ENCODE measurements at places on chromosomes 11 and 22.

- no peak for DNase-seq
Measured at GRCh38 chr11:124760806-124761205, 1.3 kb downstream of the ESAM start.

- DNase-seq, result no peak
Measured at GRCh38 chr11:125124618-125124992, 13.2 kb upstream of the TMEM218 start.

- peak; percentile 59 for DNase-seq
Measured at GRCh38 chr11:66081505-66081904, 11.4 kb downstream of the PACS1 start.

GRCh38 chr11:12090761-12091258, 19.6 kb upstream of the MICAL2 start:
- no peak for DNase-seq

GRCh38 chr22:27345691-27346090, 455.9 kb downstream of the MN1 start:
- DNase-seq, result no peak

DNA sequence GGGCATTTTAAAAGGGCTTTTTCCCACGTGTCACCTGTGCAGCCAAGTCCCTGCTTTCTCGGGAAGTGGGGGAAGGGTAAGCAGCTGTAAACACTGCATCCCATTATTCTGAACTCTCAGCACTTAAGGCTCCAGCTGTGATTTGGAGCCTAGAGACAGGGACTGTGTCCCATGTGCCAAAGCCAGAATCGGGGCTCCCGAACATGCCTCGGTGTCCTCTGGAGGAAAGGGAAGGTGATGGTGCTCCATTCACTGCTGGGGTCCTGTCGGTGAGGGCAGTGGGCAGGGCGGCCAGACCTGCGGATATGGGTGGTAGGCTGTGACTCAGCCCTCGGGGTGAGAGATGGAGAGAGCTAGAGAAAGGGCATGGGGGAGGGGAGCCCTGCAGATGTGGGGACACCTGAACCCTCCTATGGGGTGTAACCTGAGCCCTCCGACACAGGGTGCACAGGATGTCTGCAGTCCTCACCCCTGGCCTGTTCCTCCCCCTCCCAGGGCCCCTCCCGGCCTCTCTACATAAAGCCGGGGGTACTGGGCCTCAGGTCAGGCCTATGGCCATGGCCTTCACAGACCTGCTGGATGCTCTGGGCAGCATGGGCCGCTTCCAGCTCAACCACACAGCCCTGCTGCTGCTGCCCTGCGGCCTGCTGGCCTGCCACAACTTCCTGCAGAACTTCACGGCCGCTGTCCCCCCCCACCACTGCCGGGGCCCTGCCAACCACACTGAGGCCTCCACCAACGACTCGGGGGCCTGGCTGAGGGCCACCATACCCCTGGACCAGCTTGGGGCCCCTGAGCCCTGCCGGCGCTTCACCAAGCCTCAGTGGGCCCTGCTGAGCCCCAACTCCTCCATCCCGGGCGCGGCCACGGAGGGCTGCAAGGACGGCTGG, 31.8 kb downstream of the CAPN1 start:
- DNase-seq, result no peak

DNA sequence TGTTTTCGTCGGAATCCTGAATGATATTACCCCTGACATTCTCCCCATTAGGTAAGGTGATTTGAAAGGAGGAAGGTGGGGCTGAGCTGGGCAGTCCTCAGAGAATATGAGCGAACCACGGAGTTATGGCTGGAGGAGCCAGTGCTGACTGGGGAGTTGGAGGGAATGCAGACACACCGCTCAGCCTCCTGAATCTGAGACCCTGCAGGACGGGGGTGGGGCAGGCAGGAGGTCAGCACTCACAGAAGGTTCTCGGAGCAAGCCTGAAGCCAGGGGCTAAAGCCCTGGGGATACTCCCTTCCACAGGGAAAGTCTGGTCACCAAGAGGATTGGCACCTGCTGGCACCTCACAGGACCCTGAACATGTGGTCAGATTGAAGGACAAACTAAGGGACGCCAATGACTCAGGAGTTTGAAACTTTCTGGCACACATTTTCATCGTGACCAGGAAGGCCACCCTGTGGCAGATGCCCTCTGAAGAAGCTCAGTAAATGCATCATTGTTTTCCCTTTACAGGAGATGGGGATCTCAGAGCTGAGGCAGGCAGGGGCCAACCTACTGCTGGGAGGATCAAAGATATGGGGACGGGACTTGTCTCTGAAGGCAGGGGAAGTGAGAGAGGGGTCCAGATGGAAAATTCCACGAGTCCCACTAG, 26.9 kb upstream of the FCHSD2 start:
- no peak for DNase-seq

GRCh38 chr11:9568854-9569587, 4.4 kb upstream of the WEE1 start:
- no peak for DNase-seq

DNA sequence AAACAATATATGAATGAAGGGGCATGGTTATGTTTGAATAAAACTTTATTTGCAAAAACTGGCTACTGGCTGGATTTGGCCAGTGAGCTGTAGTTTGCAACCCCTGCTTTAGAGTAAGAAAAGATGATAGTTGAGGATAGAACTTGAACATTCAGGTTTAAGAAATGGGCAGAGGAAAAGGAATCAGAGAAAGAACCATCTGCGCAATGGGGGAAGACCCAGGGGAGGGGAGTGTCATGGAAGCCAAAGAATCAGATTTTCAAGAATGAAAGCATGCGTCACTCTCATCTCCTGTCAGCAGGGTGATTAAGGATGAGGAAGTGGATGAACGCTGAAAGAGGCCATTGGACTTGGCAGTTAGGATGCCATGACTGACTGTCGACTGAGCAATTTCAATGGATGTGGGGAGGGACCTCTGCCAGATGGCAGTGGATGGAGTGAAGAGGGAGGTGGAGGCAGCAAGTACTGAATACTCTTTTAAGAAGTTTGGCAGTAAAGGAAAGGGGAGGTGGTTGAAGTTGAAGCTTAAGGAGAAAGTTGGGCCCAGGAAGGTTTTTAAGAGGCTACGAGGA, 21.2 kb downstream of the FAT3 start:
- no peak for DNase-seq

DNA sequence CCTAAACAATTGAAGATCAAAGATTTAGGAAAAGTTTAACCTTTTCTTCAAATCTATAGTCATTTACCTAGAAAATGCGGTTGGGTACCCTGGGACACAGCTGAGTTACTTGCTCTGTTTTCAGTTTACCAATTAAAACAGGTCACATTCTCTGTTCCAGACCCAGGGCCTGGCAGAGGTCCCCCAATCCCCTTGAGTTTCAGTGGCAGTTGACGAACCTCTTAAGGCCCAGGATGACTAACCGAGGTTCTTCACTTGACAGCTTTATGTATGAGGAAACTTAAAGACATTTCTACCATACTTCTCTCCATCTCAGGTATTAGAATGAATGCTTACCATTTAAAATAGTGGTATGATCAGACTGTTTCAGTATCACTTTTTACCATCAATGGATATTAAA, 16.3 kb downstream of the LDHAL6A start:
- DNase-seq, result no peak

DNA sequence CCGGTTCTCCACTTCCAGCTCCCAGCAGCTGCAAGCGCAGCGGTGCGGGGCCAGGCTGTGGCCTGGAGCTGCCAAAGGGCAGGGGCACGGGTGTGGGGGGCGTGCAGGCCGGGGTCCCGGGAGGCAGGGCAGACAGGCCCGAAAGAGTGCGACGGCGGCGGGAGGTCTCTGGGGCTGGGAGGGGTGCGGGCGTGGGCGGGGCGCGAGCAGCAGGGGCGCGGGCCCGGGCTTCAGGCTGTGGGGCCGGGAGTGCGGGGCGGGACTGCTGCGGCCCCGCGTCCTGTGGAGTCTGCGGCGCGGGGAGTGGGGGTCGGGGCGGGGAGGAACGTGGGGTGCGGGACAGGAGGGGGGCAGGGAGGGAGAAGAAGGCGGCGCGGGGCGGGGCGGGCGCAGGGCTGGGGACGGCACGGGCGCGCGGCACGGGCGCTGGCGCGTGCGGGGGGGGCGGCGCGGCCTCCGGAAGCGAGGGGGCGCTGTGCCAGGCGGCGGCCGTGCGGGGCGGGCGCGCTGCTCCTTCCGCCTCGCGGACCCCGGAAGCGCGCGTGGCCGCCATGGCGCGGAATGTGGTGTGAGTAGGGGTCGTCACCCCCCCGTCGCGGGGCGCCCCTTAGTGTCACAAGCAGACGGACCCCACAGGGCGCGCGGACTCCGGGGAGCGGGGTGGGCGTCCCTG, at the start of gene MRPL23:
Gene MRPL23 (plus strand): TSS at position 521 of the 673 bp plus-strand sequence. CDS start 31 bp downstream, at position 552.
- no peak for DNase-seq

GRCh38 chr11:122234257-122234656, 118.2 kb upstream of the BLID start:
- DNase-seq, result no peak

Measured in GM19239 (cell line).